ENCODE measurements at places on chromosomes 4 and X. TPM values are rescaled to one million over a fixed set of nuclear protein-coding genes. Genes with fewer than 3 reads are reported as not detected.

The SPANXN3 gene
- total RNA-seq = not detected

The TENM3 gene
- 29.7 TPM for total RNA-seq

The GPR119 gene
- total RNA-seq = not detected

- no peak overlapping the region for H3K4me3 ChIP-seq
- H3K27ac ChIP-seq = no peak overlapping the region
- peaks cover 2% of the 10 kb centered on the region for H3K27me3 ChIP-seq
- no peaks in the 10 kb centered on the region for H3K36me3 ChIP-seq
- no peak for DNase-seq
Observed at GRCh38 chrX:40778861-40779575, 43.7 kb upstream of the MED14 start.

DNA sequence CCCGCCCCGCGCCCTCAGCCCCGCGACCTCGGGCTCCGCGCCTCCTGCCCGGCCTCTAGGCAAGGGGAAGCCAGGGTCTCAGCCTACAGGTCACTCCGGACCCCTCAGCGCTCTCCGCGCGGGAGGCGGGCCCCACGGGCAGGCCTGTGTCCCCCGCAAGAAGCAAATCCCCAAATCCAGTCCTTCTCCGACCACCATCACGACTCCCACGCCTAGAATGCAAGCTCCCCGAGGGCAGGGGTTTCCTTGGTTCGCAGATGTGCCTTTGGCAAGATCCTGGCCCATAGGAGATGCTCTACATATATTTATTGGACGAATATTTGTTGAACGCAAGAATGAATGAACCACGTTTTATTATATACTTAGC lies 260 bp upstream of the CCDC149 start:
- no peak for DNase-seq
- H3K36me3 ChIP-seq = peaks cover 17% of the 10 kb centered on the region
- H3K4me1 ChIP-seq = peaks cover 7% of the 10 kb centered on the region
- peak overlapping the region; percentile 94 for H3K4me3 ChIP-seq
- peak overlapping the region; percentile 84 for H3K27ac ChIP-seq

- H3K4me1 ChIP-seq = peaks cover 3% of the 10 kb centered on the region
- H3K27ac ChIP-seq = no peak overlapping the region
- no peaks in the 10 kb centered on the region for H3K27me3 ChIP-seq
- H3K36me3 ChIP-seq = no peaks in the 10 kb centered on the region
- DNase-seq = no peak
Observed at GRCh38 chr4:187124331-187124730, 400.7 kb upstream of the FAT1 start.

- no peak for DNase-seq
- no peak overlapping the region for H3K27ac ChIP-seq
- peaks cover 9% of the 10 kb centered on the region for H3K36me3 ChIP-seq
- no peaks in the 10 kb centered on the region for H3K27me3 ChIP-seq
Observed at GRCh38 chr4:41297832-41298231, 41.1 kb downstream of the UCHL1 start.

DNA sequence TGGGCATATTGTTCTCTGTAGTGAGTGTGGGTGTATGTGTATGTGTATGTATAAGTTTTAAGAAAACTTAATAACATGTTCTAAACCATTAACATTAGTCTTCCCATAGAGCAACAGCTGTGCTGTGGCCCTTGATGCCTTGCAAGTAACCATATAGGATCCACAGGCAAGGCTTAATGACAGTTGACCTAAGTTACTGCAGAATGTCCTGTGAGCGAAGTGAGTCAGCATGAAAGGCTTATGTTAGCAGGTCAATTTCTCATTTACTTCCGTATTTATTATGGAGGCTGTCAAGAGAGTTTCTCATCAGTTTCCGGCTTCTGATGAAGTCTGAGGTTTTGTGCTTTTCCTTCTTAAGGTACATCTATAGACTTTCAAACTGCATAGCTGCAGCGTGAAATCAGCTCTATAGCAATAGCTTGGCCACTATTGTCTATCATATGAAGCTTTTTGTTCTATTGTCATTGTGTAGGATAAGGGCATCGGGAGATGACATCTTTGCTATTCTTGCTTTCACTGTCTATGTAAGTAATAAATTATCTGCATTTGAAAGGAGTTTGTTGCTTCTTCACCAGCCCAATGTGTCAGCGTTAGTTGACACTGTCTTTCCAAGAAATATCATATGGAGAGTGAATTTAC lies 1153.4 kb upstream of the AGA start:
- H3K27ac ChIP-seq = no peak overlapping the region
- no peaks in the 10 kb centered on the region for H3K27me3 ChIP-seq
- H3K36me3 ChIP-seq = no peaks in the 10 kb centered on the region
- H3K4me3 ChIP-seq = no peak overlapping the region

DNA sequence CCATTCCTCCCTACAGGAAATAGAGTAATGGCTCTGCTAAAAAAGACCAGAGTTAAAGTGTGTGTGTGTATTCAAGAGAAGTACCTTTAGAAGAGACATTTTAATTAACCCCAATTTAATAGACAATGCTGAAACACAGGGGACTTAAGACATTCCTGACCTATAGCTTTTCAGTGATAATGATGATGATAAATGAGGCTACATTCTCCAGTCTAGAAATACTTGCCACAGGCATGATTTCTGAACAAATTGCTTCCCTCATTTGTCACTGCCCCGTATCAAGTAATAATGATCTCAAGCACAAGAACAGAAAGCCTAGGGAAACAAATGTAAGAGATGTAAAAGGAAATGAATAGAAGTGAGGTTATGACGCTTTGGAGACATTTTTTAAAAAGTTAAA lies 117.1 kb downstream of the UNC5C start:
- no peak overlapping the region for H3K4me3 ChIP-seq
- no peaks in the 10 kb centered on the region for H3K27me3 ChIP-seq
- H3K4me1 ChIP-seq = no peaks in the 10 kb centered on the region
- H3K36me3 ChIP-seq = no peaks in the 10 kb centered on the region
- DNase-seq = no peak

DNA sequence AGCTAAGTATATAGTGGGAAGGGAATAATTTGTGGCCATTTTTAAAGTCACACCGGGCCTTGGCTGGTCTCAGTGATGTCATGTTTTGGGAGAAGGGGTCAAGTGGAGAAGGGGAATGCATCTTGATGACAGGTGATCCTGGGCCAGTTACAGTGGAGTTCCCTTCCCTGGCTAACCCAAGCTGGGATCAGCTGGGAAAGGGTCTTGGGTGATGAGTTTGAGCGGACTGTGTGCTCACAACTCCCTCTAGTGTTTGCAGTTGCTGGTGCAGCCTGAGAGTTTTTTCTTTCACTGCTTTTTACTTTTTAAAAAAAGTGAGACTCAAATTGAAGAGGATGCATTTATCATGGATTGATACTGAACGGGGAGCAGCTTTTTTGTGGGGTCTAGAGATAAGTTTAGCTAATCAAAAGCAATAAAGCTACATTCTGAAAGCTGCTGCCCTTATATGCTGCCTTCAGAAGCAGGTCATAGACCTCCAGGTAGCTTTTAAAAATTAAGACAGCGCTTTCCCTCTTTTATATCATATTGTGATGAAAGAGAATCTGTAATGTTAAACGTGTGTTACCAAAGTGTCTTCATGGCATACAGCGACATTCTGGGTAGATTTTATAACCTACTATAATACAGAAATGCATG lies 164.7 kb downstream of the DCLK2 start:
- H3K27me3 ChIP-seq = no peaks in the 10 kb centered on the region
- H3K4me1 ChIP-seq = no peaks in the 10 kb centered on the region
- DNase-seq = peak; percentile 56
- H3K4me3 ChIP-seq = no peak overlapping the region

DNA sequence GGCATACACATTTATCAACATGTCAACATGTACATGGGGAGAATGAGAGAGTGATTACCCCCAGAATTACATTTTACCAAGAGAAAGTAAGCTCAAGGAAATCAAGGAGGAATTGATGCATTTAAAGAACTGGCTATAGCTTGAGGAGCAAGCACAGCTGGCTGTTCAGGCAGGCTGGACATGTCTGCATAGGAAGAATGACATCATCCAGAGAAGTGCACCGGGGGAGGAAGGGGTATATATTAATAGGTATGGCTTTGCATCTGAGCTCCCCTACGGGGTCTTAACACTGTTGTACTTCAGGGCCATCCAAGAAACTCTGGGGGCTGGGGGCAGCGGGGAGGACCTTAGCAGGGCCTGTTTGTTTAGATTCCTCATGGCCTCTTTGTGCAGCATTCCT lies 222.4 kb upstream of the VCX start:
- no peaks in the 10 kb centered on the region for H3K27me3 ChIP-seq
- no peak overlapping the region for H3K27ac ChIP-seq
- H3K4me1 ChIP-seq = no peaks in the 10 kb centered on the region
- no peak overlapping the region for H3K4me3 ChIP-seq
- DNase-seq = no peak
- H3K36me3 ChIP-seq = no peaks in the 10 kb centered on the region

- H3K27ac ChIP-seq = no peak overlapping the region
- no peak overlapping the region for H3K4me3 ChIP-seq
- DNase-seq = no peak
- H3K27me3 ChIP-seq = no peaks in the 10 kb centered on the region
- peaks cover 4% of the 10 kb centered on the region for H3K4me1 ChIP-seq
Observed at GRCh38 chr4:71209161-71209560, 129.7 kb upstream of the SLC4A4 start.
